ENCODE measurements at places on chromosomes 13 and 19.
A peak's percentile ranks its signal among the peaks of the same experiment; 100 is the strongest.

- peak; percentile 93 for DNase-seq
Measured at GRCh38 chr19:49875857-49876421, 1.2 kb downstream of the AKT1S1 start.

DNA sequence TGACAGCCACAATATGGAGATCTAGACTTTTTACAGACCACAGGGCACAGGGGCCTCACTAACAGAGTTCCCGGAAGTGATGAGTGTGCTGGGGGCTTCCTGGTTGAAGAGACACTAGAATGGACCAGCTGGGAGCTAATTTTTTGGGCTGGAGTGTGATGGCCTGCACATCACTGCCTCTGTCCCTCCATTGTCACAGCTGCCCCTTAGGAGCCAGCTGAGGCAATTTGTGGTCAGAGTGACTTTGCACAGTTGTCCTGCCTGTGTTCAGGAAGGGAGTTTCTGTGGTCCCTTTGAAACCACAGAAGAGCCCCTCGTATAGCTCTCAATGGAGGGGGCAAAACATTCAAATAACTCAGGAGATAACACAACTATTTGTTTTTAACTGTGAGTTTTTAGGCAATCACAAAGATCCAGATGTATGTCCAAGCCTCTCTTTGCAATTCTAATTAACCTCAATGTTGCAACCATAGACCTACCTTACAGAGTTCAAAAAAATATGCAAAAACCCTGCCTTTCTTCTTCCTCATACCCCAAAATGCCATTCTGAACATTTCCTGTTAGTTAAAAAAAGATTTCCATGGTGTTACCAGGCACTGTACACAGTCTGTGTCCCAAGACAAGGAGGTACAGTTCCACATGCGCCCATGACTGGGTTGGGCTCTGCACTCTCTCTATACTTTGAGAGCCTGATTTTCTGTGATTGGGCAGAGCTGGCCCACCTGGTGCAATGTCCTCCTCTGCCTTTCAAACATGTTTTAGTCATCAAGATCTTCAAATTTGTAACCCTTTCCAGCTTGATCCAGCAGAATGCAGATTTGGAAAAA lies 2.4 kb downstream of the ALOX5AP start:
- DNase-seq = peak; percentile 14

DNA sequence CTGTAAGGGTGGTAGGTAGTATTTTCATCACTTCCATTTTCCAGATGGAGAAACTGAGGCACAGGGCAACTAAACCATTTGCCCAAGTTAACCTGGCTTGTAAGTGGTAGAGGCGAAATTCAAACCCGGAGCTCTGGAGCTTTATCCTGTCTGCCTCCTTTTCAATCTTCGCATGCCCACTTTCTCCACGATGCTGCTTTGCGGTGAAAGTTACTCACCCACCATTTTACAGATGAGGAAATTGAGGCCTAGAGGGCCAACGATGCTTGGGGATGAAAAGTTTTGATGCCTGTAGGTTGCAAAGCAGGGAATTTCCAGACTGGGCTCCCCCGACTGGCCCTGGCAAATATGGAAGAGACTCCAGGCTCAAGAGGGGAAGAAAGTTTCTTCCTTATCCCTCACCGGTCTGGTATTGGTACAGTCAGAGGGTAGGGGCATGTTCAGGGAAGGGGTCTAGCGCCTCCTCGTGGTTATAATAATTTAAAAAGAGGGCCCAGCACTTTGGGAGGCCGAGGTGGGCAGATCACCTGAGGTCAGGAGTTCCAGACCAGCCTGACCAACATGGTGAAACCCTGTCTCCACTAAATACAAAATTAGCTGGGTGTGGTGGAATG lies 1.9 kb upstream of the SH2D3A start:
- peak; percentile 86 for DNase-seq

DNA sequence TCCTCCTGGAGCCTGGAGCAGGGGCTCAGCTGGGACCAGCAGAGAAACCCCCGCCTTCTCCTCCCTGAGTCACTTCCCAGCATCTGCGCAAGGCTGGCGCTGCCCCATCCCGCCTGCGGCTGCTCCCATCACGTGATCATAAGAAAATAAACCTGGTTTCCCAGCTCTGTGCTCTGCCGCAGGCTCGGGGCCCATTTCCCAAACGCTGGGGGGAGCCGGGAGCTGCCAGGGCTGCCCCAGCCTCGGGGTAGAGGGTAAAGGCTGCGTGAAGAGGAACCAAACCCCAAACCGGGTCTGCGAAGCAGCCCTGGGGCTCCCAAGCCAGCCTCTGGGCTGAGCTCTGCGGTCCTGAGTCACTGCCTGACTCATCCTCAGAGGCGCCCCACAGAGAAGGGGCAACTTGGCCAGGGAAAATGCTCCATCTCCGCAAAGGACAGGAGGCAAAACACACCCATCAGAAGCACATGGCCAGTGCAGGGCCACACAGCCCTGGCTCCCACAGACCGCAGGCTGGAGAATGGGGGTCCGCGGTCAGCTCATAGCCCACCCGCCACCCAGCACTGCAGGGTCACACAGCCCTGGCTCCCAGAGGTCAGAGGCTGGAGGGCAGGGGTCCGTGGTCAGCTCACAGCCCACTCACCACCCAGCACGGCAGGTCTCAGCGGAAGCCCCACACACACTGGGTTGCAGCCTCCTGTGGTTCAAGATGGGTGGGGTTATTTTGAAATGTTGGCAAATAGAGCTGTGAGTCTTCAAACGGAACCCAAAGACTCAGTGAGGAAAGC lies 67.1 kb downstream of the RASA3 start:
- peak; percentile 97 for DNase-seq

DNA sequence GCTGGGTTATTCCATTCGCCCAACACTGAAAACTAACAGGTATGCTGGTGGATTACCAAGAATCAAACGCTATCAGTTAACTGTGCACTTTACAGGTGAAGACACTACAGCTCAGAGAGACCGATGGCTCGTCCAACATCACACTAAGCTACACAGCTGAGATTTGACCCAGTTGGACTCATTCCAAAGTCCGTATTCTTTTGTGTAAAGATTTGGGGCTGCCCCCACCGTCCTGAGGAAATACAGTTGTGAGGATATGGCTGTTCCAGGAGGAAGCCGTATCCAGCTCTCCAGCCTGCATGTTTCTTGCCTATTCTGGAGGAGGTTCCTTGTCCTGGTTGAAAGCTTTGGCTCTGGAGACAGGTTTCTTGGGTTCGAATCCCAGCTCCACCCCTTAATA lies 4.2 kb downstream of the ZSCAN5A start:
- no peak for DNase-seq

DNA sequence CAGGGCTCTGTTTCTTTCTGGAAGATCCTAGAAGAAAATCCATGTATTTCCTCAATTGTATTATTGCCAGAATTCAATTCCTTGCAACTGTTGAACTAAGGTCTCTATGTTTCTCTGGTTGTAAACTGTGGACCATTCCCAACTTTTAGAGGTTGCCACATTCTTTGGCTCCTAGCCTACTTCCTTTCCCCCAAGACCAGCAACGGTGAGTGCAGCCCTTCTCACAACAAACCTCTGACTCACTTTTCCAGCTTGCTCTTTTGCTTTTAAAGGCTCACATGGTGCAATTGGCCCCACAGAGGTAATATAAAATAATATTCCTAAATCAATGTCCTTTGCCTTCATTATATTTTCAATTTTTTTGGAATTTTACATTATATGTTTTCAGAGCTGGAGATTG lies 371.3 kb downstream of the SLITRK5 start:
- DNase-seq = no peak

- peak; percentile 44 for DNase-seq
Measured at GRCh38 chr19:49132974-49133609, 13.7 kb downstream of the PPFIA3 start.

DNA sequence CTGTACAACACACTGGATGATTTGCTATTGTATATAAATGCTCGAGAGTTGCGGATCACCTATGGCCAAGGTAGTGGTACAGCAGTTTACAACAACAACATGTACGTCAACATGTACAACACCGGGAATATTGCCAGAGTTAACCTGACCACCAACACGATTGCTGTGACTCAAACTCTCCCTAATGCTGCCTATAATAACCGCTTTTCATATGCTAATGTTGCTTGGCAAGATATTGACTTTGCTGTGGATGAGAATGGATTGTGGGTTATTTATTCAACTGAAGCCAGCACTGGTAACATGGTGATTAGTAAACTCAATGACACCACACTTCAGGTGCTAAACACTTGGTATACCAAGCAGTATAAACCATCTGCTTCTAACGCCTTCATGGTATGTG lies 21.5 kb downstream of the OLFM4 start:
- no peak for DNase-seq

GRCh38 chr13:97848886-97849285 lies 104.6 kb upstream of the IPO5 start:
- DNase-seq = no peak

- peak; percentile 98 for DNase-seq
Measured at GRCh38 chr19:2549701-2550191, 73.8 kb downstream of the GADD45B start.

DNA sequence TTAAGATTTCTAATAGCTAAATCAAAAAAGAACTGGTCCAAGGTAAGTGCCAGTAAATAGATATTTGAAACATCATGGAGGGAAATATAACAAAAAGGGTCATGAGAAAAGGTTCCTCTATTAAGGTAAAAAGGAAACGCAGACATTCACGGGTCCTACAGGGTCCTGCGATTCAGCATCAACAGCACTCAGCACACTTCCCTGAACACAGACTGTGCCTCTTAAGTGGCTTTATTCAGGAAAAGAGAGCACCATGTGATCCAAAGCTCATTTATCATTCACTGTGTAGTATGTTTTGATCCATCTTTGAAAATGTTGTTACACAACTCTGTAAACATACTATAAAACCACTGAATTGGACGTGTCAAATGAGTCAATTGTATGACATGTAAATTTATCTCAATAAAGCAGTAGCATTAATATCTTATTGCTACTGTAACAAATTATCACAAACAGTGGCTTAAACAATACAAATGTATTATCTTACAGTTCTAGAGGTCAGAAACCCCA lies 33.7 kb downstream of the CRYL1 start:
- DNase-seq = no peak

- DNase-seq = peak; percentile 65
Measured at GRCh38 chr19:55536366-55536765, 567 bp downstream of the SBK2 start.

GRCh38 chr13:57128909-57129308 lies 11.8 kb upstream of the PRR20A start:
- DNase-seq = no peak

GRCh38 chr13:49669735-49670309 lies 21.5 kb downstream of the EBPL start:
- DNase-seq = no peak

DNA sequence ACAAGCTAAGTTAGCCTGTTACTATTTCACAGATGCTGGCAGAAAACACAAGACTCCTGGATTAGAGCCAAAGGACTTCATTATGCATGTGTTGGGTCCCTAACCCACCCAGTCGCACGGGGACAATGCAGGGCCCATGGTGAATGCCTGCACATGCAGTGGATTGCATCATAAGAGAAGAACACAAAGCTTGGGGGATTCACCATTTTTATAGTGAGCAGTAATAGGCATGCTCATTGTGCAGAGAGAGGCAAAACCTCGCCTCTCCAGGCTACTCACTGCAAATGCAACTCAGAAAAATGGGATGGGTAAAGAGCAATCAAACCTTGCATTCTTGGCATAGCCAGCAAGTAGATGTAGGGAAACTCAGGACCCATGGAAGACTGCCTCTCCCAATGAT lies 115.8 kb downstream of the DIAPH3 start:
- DNase-seq = no peak

DNA sequence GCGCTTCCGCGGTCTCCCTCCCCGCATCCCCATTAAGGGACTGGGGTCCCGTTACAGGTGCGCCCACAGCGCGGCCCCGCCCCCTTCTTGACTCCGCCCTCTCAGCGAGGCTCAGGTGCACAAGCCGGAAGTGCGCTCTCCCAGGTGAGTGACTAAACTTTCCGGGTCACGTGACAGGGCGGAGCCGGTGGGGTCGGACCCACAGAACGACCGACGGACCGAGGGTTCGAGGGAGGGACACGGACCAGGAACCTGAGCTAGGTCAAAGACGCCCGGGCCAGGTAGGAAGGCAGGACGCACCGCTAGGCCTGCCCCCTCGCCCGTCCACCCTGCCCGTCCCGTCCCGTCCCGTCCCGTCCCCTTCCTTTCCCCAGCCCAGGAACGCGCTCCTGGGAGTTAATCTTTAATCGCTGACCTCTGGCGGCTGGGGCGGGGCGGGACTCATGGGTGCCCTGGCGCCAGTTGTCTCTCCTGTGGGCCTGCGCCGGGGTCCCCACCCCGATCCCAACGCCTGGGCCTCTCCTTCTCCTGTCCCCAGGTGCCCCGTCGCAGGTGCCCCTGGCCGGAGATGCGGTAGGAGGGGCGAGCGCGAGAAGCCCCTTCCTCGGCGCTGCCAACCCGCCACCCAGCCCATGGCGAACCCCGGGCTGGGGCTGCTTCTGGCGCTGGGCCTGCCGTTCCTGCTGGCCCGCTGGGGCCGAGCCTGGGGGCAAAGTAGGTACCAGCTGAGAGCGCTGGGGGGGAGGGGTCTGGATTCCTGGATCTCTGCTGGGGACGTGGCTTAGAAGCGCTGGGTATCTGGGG lies at the start of gene CRB3:
CRB3 (plus strand) TSS at position 202 of the 804 bp plus-strand sequence; CDS start at position 633, 431 bp downstream.
- peak; percentile 55 for DNase-seq

Data from osteoblast (primary cell).